GM23338 (cell line): ENCODE measurements at places on chromosomes 6 and 20. TPM values are rescaled to one million over a fixed set of nuclear protein-coding genes. Genes with fewer than 3 reads are reported as not detected.

ITPR3 gene
- 29.8 and 31.9 TPM in 2 replicates for total RNA-seq

STMND1 gene
- 0.80 TPM in 1 of 2 replicates, not detected in the other for total RNA-seq

TREM1 gene
- not detected in 2 replicates for total RNA-seq

SFTA2 gene
- not detected in 2 replicates for total RNA-seq

TMC2 gene
- total RNA-seq, result 0.12 TPM in 1 of 2 replicates, not detected in the other

SSTR4 gene
- total RNA-seq, result not detected in 2 replicates

PXT1 gene
- 0.14 TPM in 1 of 2 replicates, not detected in the other for total RNA-seq

TPD52L1 gene
- 13.5 and 22.8 TPM in 2 replicates for total RNA-seq

CLIC5 gene
- total RNA-seq, result not detected in 2 replicates

C6orf132 gene
- 40.9 and 48.3 TPM in 2 replicates for total RNA-seq

SLPI gene
- total RNA-seq, result not detected in 2 replicates

TMEM74B gene
- total RNA-seq, result 3.6 and 4.8 TPM in 2 replicates
